ENCODE measurements at places on chromosomes 7 and 10.

DNA sequence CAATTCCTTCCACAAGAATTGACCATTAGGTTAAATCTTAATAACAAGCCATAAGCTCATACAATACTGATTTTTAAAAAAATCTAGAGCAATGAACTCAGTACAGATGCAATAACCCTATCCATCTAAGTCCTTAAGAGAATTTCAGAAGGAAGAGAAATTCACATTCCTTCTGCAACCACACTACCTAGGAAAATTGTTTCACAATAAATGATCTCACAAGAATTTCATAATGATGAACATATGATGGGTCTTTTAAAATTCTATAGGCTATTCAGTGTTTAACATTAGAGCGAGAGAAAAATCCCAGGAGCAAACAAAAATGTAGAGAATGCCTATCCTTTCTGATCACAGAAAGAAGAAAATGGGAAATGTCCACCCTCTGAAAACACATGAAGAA is 70.0 kb upstream of the MAGI2 start:
- DNase-seq, result no peak

GRCh38 chr7:31488562-31489203 is 25.2 kb upstream of the ITPRID1 start:
- no peak for DNase-seq

DNA sequence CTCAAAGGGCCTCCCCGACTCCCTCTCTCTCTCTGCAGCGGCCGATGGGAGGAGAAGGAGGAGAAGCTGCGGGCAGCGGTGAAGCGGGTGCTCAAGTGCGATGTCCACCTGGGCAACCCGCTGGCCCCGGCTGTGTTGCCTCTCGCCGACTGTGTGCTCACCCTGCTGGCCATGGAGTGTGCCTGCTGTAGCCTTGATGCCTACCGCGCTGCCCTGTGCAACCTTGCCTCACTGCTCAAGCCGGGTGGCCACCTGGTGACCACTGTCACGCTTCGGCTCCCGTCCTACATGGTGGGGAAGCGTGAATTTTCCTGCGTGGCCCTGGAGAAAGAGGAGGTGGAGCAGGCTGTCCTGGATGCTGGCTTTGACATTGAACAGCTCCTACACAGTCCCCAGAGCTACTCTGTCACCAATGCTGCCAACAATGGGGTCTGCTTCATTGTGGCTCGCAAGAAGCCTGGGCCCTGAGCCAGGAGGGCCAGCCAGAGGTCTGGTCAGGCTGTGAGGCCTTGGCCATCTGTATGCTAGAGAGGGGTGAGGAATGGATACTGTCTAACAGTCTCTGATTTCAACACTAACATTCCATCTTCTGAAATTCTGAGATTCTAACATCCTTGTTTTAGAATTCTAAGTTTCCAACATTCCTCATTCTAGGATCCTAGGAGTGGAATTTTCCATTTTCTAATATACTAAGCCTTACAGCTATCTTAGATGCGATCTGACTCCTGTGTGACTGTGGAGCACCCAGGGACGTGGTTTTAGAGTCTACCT is 3.6 kb downstream of the INMT start:
- no peak for DNase-seq

- no peak for DNase-seq
These were observed 215.5 kb upstream of the PRKCQ start for GRCh38 chr10:6795541-6795940.

GRCh38 chr10:17453373-17454091 is 863 bp downstream of the ST8SIA6 start:
- DNase-seq, result no peak
